ENCODE measurements at places on chromosomes 16 and 17.
A peak's percentile ranks its signal among the peaks of the same experiment; 100 is the strongest.

- no peak for DNase-seq
Observed at GRCh38 chr17:14959106-14959648, 305.9 kb downstream of the PMP22 start.

GRCh38 chr17:76036497-76037261 is 9.6 kb upstream of the EVPL start:
- DNase-seq = no peak

DNA sequence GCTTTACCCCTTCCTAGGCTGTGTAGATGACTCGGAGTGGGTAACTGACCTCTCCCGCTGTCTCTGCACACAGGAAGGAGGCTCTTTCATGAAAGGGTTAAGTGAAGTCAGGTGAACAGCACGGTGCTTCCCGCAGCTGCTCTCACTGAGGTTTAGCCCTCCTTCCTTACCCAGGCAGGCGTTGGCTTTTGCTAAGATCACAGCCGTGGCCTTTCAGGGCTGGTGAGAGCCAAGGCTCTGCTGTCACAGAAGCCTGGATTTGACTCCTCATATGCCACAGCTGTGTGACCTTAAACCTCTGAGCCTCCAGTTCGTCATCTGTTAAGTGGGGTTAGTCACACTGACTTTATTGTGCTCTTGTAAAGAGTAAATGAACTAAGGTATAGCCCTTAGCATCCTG is 90.9 kb upstream of the PLCG2 start:
- no peak for DNase-seq

DNA sequence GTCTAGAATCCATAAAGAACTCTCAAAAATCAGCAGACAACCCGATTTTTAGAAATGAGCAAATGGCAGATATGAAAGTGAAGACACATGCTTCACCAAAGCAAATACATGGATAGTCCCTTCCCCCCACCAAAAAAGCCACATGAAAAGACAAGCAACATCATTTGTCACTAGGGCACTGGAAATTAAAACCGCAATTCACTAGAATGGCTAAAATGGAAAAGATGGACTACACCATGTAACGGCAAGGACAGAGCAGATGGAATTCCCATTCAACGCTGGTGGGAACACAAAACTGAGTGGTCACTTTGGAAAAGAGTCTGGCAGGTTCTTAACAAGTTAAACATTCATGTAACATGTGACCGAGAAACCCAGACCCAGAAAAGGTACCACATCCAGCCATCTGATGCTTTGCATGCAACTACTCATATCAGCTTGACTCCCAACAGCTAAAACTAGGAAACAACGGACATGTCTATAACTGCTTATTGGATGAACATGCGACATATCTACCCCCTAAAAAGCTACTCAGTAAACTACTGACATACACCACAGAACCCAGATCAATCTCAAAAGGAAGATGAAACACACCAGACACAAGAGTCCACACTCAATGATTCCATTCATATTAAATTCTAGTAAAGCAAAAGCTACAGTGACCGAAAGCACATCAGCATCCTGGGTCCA is 132.6 kb downstream of the ZNF778 start:
- DNase-seq = no peak

- DNase-seq = no peak
Observed at GRCh38 chr17:44529864-44530263, 26.7 kb upstream of the GPATCH8 start.

- no peak for DNase-seq
Observed at GRCh38 chr17:76995387-76996105, 127.3 kb downstream of the MGAT5B start.

- DNase-seq = no peak
Observed at GRCh38 chr17:40542558-40543411, 22.5 kb downstream of the CCR7 start.

- DNase-seq = no peak
Observed at GRCh38 chr17:19539040-19539399, 5.4 kb downstream of the SLC47A1 start.

DNA sequence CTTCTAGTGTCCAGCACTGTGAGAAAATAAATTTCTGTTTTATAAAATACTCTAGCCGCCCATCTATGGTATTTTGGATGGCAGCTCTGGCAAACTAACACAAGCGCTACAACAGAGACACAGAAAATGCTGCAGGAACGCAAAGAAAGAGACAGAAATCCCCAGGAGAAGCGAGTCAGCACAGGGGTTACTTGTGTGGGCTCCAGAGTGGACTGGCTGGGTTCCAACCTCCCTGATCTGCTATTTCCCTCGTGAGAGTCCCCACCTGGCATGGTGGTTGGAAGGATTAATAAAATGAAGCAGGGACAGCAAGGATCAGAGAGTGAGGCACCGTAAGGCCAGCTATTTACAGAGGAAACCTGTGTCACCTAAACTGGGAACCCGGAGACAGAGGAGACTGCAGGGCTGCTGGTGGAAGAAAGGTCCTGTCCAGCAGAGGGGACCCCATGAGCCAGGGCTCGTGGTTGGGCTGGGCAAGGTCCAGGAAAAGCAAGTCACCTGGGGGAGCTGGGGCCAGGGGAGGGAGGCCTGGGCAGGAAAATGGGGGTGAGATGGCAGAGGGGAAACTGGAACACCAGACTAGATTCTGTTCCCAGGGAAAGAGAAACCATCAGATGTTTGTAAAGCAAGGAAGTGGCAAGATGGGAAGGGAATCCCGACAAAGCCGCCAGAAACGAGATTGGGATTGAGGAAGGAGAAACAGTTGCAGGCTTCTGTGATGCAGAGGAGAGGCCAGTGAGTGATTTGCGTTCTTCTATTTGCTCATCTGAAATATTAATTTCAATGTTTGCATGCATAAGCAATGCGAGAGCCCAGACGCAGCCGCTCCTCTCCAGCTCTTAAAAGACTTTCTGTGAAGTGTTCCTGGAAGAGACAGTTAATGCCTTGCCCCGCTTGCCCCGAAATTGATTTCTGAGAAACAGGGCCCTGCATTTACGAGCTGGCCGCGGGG is 63.0 kb upstream of the TEKT3 start:
- DNase-seq = no peak

DNA sequence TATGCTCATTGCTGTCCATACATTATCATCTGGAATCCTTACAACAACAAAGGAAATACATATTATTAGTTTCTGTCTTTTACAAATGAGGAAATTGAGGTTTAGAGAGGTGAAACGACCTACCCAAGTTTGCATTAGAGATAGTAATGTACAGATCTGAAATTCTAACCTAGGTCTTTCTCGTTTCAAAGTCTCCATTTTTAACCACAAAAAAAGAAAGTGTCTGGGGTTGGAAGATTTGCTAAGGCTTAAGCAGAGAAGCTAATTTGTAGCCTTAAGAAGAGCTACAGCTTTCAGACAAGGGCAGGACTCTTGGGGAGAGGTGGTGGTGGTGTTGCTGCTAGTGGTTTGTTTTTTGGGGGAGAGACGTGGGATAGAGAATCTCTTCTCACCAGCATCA is 19.2 kb downstream of the CIITA start:
- no peak for DNase-seq

GRCh38 chr17:19338031-19338990 is 24.2 kb downstream of the B9D1 start:
- peak; percentile 39 for DNase-seq

DNA sequence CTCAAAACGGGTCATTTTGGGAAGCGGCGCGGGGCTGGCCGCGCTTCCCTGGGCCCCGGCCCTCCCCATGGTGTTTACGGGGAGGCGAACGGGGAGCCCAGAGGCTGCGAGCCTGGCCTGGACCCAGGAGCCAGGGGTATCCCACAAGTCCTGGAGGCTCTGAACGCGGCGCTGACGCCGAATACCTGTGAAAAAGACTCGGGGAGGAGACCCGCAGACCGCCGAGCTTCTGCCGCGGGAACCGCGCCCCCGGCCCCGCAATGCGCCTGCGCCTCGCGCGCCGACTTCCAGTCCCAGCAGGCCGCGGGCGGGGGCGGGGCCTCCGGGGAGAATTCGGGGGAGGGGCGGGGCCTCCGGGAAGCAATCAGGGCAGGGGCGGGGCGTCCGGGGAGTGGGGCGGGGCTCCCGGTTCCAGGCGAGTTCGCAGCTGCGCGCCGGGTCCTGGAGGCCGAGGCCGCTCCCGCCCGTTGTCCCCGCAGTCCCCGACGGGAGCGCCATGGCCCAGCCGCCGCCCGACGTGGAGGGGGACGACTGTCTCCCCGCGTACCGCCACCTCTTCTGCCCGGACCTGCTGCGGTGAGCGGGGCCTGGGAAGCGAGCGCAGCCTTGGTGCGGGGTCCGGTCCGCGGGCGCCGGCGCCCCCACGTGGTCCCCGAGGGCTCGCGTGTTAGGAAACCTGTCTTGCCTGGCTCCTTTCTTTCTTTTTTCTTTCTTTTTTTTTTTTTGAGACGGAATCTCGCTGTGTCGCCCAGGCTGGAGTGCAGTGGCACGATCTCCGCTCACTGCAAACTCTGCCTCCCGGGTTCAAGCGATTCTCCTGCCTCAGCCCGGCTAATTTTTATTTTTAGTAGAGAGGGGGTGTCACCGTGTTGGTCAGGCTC is at the start of gene DECR2:
TSS of gene DECR2 (plus strand) at position 418 of the 881 bp plus-strand sequence. CDS start at position 497, 79 bp downstream.
- peak; percentile 98 for DNase-seq

DNA sequence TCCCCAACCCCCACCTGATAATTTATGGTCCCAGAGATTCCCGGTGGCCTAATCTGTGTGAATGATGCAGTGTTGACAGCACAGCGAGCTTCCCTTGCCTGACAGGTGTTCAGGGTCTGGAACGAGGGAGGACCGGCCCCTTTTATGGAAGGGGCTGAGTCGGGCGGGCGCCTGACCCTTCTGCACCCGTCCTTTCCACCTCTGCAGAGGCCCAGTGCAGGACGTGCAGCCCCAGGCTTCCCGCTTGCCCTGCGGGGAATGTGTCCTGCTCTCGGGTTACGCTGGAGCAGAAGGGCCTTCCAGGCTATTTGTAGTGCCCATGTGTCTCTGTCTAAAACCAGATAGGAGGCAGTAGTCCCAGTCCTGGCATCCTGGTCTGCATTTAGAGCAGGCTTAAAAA is 16.2 kb downstream of the SMTNL2 start:
- no peak for DNase-seq

DNA sequence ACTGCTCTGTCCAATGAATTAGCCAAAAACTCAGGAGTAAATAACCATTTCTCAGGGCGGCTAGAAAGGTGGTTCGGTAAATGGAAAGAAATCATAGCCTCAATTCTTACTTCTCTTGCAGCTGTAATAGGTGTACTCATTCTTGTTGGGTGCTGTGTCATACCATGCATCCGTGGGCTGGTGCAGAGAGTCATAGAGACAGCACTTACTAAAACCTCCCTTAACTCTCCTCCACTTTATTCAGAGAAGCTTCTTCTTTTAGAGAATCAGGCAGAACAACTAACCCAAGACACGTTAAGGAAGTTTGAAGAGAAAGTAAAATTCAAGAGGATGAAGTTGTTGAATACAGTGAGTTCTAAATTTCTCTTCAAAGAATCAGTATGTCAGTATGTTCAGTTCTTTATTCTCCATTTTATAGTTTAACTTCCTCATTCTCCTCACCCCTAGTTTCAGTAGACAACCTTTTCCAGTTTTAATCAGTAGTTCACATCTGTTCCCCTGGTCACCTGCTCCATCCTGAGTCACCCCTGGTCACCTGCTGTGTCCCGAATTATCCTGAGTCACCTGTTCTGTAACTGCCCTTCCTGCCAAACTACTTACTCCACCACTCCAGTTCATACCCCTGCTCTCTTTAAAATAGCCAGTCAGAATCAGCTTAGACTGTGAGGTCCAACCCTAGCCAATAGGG is 85.9 kb downstream of the EMP2 start:
- DNase-seq = no peak

DNA sequence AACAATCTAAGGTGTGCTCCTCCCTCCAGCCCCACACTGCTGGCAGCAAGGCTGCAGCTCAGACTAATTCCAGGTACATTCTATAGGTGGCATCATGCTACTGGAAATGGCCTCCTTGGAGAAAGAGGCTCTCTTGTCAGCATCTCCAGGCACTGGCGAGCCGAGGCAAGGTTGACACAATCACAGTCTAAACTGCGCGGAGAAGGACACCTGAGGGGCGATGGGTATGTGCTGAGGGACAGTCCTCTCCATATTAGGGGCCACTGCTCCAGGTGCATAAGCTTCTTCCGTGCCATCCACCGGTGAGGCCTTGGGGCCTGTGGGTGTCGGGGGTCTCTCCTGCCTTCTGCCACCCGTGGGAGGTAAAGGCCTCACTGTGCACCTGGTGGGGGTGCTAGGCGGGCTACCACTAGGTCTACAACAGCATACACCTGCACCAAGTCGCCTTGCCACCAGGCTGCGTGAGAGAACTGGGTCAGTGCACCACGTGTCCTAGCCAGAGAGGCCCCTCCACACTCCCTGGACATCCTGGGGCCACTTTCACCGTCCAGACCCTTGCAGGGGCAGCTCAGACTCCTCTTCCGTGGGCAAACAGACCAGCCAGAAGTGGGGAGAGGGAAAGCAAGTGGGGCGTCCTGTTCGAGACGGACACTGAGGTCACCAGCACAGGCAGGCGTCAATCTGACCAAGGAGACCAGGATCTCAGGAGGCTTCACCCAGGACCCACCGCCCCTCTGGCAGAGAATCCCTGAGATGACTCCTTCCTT is 12.1 kb upstream of the CBX8 start:
- DNase-seq = no peak

DNA sequence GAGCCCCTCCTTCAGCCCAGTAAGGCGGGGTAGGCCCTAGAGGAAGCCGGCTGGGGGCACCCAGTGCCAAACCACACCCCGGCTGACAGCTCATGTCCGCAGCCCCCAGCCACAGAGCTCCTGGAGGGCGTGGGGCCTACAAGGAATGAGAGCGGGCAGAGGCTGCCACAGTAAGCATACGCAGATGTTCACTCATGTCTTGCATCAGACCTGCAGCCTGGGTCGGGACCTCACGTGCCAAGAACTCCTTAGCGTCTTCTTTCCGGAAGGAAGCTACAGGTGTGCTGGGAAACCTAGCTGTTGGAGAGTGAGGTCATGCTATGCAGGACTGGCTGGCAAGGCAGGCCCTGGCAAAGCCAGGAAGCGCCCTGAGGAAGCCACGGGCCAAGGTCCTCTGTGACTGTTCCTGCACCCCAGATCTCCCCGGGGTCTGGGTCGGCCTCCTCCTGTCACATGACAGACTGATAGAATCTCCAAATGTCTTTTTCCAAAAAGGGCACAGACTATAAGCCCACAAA is 1.6 kb downstream of the ZNF598 start:
- DNase-seq = no peak

DNA sequence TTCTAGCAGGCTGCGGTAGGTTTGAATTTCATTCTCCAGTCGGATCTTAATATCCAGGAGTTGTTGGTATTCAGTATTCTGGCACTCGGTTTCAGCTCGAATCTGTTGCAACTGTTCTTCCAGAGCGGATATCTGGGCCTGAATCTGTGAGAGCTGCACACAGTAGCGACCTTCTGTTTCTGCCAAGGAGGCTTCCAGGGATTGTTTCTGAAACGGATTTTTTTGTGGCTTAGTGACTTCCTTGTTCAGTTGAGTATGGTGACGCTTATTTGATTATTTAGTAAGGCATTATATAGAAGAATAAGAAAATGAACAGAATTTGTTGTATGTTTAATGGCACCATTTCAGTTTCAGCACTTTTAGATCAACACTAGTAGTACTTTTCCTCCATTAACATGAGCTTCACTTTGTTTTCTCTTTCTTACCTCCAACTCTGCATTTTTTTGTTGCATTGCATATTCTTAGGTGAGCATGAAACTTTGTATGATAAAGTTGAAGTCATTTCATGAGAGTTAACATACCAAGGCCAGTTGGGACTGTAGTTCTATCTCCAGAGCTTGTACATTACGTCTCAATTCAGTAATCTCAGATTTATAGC is 2.8 kb downstream of the KRT10 start:
- DNase-seq = no peak

GRCh38 chr17:31568121-31568520 is 176.6 kb downstream of the RAB11FIP4 start:
- no peak for DNase-seq

- DNase-seq = no peak
Observed at GRCh38 chr17:29019475-29020181, 13.8 kb upstream of the SEZ6 start.

- no peak for DNase-seq
Observed at GRCh38 chr17:18064053-18064452, 23.7 kb upstream of the DRG2 start.

Data from activated T-helper 1 cell treated with anti-CD3 and anti-CD28 coated beads, Interleukin-2, amount 50 U/mL, for 16 hours (primary cell).